Left ventricle myocardium superior (tissue), 1 donor: ENCODE measurements at places on chromosomes 1 and 21. TPM values are rescaled to one million over a fixed set of nuclear protein-coding genes. Genes with fewer than 3 reads are reported as not detected.

GRCh38 chr1:53395671-53396215 lies 63.5 kb upstream of the DMRTB1 start:
- no peak for DNase-seq

Gene NCF2
- 5.8 TPM for total RNA-seq

GRCh38 chr1:237640011-237640671 lies 250.6 kb downstream of the ZP4 start:
- no peak for DNase-seq

Gene TEDDM1
- total RNA-seq = not detected

Gene HCRTR1
- total RNA-seq = 0.67 TPM

DNA sequence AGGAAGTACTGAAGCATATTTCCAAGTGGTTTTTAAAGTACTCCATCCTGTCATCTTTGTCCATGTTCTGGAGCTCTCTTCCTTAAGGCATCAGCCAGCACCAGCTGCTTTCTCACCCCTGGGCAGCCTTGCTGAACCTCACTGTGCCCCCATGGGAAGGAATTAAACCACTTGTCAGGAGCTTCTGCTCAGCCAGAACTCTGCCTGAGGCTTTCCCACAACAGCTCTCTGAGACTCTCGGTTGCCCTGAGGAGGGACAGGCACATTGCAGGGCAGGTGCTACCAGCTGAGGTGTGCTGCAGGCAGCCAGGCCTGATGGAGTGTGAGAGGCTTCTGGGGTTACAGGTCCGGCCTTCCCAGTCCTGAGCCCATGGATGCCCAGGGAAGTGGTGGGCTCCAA lies 30.9 kb downstream of the FAM163A start:
- no peak for DNase-seq
